ENCODE measurements at places on chromosomes 1 and 21.
A peak's percentile ranks its signal among the peaks of the same experiment; 100 is the strongest.

- DNase-seq, result no peak
These were observed 34.6 kb downstream of the DNTTIP2 start for GRCh38 chr1:93844262-93845045.

GRCh38 chr1:201565024-201565730, 26.2 kb downstream of the NAV1 start:
- peak; percentile 93 for DNase-seq

GRCh38 chr1:221782970-221783369, 41.1 kb upstream of the DUSP10 start:
- DNase-seq, result no peak

DNA sequence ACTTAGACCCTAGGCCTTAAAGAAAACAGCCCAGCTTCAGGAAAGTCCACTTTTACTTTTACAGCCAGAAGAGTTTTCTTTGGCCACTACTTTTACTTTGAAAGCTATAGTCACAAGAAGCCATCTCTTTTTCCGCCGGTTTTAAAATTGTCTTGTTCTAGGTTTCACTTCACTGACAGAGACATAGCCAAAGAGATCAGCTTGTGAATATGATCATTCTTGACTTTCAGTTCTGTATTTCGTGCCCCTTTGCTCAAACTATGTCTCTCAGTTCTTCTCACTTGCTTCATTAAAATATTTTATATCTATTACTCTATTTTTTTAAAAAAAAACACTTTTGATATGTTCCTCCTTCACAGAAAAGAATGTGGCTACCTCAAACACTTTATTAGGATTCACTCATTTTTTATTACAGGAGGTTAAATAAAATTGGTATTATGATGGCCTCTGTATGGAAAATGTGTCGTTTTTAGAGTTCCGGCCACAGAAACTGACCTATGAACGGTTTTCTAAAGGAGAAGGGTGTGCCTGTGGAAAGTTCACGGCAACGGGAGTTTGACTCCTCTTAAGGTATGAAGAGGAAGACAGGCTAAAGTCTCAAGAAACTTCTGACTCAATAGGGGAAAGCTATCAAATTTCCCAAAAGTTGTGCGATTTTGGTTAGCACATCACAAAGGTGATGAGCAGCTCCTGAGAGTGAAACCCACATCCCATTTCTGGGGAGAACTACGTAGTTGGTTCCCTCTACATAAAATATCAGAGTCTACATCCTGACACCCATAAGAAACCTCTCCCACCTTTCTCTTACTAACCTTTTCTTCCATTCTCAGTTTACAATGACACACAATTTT, 1.2 kb downstream of the MCOLN2 start:
- no peak for DNase-seq

DNA sequence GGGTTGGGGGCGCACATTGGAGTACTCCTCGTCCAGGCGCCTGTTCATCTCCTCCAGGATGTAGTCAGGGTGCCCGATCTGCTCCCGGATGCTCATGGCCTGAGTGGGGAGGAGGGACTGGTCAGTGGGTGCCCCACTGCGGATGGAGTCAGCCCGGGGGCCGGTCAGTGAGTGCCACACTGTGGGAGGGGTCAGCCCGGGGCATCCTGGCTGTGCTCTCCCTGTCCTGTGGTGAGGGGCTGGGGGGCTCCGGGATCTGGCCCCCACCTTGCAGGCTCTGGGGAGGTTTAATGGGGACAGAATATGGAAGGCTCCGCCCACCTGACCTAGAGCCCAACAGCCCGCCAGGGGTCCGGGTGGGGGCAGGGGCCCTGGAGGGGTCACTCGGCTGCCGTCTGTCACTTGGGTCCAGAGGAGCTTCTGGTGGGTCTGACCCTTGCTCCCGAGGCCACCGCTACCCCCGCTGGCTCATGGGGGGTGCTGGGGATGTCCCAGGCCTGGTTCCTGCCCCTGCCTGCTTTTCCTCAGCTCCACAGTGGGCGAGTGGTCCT, 8.8 kb downstream of the PRXL2B start:
- no peak for DNase-seq

DNA sequence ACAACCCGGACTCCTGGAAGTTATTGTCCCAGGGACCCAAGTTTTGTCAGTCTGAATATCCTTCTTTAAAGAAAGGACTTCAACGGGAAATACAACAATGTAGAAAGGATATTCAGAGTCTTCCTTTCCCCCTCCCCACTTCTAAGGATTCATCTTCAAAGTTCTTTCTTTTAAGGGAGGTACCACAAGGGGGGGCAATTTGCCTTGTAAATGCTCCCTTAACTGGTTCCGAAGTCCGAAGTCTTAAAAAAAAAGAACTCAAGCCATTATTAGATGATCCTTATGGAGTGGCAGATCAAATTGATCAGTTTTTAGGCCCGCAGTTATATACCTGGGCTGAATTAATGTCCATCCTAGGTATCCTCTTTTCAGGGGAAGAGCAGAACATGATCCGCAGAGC, 47.0 kb downstream of the SERINC2 start:
- no peak for DNase-seq

DNA sequence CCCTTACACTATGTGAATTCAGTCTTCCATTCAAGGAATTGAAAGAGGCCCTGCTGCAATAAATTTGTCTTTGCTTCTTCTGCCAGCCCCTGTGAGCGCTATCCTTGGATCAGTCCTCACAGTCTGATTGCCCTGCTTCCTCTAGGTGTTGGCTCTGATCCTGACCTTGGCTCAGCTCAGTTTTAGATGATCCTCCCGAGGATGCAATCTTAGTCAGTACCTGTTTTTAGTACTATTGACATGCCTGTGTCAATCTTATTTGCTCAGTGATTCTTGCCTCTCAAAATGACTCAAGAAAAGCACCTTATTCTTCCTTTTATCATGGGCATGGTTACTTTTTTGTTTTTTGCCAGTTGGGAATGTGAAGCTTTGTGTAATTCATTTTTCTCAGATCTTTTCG, 101.4 kb upstream of the KCNK1 start:
- DNase-seq, result no peak

DNA sequence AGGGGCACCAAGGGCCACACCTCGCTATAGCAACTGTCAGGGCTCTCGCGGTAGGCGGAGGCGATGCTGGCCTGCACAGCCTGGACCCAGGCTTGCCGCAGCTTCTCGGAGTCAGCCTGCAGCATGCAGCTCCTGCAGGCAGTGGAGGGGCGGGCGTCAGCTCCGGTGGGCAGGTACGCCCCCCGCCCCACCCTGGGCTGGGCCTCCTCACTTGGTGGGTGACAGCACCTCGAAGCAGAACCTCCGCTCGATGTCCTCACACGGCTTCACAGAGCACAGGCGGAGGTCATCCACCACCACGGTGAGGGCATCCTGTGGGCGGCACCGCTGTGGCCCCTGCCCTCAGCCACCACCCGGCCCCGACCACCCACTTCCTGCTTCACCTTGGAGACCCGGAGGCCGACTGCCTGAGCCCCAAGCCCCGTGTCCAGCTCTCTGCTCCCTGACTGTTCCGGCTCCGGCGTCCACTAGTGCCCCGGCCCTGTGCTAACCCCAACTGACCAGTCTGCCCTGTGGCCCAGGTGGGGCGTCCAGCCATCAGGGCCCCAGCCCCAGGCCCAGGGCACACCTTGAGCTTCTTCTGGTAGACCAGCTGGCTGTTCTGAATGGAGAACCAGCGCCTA, 9.8 kb downstream of the ACAP3 start:
- no peak for DNase-seq

DNA sequence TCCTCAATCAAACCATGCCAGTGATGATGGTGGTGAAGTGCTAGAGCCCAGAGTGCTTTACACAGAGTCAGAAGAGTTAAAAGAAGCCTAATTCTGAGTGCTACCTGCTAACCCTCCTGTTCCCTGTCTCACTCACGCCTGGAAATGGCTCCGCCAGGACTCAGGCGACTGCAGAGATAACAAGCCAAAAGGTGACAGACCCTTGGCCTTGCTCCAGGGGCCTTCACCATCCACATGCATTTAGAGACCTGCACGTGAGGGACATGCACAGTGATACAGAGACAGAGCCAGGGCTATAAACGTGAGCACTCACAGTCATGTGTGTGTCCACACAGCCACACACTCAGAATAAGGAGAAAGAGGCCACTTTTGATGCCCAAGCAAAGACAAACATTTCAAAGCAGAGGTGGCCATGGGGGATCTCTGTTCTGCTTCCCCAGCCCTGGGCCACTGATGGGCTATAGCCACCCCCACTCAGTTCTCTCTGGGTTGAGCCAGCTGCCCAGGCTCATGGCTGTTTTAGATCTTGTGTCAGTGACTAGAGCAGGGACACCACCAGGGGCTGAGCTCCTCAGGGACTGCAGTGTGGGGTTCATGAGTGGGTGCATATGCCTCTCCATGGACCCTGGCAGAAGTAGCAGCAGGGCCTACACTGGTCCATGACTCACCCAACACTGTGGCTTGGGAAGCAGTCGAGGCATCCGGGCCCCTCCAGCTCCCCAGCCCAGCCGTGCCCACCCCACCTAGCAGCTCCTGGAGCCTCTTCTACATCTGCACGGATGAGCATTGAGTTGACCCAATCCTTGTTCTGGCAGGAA, 117.2 kb downstream of the EPHB2 start:
- DNase-seq, result no peak

- DNase-seq, result no peak
These were observed 176.8 kb downstream of the ATP6V1G3 start for GRCh38 chr1:198363625-198364151.

DNA sequence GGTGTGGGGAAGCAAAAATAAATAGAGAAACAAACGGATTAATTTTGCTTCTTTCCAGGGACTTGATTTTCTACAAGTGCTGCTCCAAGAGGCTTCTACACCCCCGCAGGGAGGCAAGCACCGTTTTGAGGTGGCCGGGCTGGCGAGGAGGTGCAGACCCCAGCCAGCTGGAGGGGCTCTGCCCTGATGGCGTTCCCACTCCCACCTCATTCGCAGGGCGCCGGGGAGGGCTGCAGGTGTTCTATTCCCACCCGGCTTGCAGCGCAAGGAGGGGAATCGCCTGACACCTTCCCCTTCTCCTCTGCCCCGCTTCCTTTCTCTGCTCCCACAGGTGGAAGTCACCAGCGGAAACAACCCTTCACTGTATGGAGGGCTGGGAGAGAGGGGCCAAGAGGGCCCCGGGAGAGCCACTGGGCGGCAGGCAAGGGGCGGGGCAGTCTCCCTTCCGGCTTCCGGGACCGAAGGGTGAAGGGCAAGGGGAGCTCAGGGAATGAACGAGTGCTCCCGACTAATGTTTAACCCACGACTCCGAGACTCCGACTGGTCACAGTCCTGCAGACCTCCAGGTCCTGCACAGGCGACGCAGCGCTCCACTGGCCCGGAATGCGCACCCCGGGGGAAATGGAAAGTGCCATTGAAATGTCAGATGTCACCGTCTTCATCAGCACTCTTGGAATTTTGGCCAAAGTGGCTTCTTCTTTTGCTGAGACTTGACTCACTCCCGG, 29.1 kb downstream of the TEX35 start:
- peak; percentile 50 for DNase-seq

- no peak for DNase-seq
These were observed 182.0 kb upstream of the SGIP1 start for GRCh38 chr1:66351913-66352312.

DNA sequence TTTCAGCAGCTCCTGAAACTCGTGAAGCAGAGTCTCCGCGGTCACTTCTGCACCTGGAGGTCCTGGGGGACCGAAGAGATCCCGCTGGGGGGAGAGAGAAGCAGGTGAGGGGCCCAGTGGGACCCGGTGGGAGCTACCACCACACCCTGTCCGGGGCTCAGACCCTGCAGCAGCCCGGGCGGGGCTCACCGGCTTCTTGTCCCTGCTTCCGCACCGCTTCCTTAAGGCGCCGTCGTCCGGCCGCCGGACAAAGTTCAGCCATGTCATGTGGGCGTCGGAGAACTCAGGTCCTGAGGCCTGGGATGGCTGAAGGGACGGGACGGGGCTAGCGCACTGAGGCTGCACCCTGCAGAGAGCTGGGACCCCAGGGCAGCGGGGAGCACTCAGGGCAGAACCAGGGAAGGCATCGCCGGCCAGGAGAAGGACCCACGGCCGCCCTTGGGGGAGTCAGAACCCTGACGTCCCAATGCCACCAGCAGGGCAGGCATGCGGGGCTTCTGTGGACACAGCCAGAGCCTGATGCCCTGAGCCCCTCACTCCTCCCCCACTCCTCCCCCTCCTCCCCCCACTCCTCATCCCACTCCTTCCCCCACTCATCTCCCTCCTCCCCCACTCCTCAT, 2.2 kb downstream of the C1QTNF12 start:
- no peak for DNase-seq

DNA sequence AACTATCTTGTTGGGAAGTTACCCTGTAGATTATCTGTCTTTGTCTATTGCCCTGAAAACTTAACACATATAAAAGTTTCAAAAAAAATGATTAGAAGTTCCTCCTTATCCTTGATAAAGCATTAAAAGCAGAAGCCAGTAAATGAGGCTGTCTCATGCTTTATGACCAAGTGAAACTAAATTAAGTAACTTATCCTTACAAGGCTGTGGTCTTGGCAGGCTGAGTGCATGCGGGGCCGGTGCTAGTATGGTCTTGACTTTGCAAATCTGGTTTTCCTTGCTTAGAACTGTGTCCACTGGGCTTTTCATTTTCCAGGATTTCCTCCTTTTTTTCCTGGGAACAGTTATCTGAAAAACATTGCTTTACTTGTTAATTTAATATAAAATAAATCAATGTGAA, 43.1 kb downstream of the PCNX2 start:
- DNase-seq, result peak; percentile 70

DNA sequence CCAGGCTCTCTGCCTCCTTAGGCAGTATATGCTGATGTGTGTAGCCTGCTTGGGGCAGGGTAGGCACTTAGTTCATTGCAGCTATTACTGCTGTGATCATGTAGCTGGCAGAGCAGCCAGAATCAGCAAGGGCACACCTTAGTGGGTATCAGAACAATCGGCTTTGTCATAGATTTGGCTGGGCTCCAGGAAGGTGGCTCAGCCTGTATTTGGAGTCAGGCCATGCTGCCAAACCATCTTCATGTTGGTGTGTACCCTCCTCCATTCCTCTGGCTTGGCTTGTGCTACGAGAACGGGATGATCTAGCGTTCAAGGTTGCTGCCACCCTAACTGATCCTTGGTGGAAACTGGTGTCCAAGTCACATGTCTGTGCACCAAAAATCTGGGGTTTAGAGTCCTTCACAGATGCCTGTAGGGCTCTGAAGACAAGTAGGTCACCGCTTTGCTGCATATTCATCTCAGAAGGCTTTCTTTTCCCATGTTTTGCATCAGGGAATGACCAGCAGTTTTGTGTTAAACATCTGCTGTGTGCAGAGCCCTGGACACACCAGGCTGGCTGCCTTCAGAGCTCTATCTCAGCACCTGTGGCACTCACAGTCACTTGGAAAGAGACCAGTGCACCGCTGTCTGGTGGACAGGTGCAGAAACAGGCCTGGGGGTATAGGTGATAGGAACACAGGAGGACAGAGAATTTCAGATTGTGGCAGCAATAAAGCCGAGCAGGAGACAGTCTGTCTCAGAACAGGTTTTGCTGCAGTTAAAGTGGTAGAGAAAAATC, 23.7 kb downstream of the VANGL1 start:
- no peak for DNase-seq

- no peak for DNase-seq
These were observed 28.8 kb downstream of the LTN1 start for GRCh38 chr21:28963831-28964230.

DNA sequence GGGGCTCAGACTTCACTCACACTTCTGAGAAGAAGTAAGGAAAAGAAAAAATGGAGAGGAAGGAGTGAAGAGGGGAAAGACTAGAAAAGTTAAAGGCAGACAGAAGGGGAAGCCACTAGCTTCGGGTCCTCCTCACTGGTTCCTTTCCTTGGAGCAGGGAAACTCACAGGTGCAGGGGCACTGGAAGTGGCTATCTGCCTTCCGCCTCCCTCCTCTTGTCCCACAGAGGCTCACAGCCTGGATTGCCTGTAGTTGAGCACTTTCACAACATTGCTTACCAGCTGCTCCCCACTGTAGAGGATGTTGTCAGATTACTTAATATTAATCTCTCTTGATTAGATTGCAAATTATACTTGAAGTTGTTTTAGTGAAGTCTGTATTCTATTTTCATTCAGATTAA, 21.6 kb upstream of the ABCA4 start:
- no peak for DNase-seq

GRCh38 chr1:233114860-233115259, 164.4 kb downstream of the NTPCR start:
- DNase-seq, result no peak

Data from posterior cingulate gyrus (tissue), 11 donors.